ENCODE measurements at places on chromosomes 2 and 18.

DNA sequence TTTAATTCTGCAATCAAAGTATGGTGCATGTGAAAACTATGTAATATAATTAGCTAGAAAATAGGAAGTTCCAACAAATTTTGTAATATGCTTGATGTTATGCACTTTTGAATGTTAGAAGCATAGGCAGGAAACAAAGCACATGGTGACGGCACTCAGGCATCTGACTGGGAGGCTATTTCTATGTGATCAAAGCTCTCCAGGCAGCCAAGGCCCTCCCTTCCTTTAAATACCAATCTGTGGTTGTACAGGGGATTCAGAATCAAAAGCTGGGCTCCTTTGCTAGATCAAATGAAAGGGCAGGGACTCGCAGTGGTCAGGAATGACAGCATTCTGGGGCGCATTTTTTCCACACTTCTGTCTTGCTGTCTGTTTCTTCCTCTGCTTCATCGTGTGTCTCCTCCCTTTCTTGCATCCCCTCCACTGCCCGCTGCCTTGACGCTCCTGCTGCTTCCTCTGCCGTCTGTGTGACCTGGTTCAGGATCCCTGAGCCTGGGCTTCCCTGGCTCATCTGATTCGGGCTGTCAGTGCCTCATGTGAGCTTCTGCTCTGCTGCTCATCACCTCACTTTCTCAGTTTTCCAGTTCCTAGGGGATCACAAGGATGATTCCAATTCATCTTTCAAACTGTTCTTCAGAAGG lies 30.9 kb downstream of the TMEM182 start:
- DNase-seq: no peak

DNA sequence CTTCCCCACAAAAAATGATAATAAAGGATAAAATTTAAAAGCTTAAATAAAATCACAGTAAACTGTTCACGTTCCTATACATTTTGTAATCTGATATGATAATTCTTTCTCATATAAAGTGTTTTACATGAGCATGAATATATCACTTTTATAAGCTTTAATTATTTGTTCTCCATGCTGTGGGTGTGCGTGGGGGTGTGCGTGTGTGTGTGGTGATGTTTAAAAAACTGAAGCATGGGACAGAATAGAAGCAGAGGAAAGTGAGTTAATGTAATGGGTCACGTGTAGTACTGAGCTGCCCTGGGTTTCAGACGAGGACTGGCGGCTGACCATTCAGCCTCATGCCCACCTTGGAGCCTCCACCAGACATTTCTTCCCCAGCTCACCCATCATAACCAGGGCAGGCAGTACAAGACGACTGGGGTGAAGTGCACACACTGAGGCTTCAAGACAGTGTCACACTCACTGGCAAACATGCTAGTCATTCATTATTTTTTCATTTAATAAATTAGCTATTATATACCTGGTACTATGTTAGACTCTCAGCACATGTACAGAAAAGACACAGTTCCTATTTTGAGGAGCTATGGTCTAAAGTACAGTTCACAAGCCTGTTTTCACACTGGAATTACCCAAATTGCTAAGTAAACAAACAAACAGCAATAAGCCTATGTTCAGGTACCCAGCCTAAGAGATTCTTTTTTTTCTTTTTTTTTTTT lies 97.2 kb upstream of the LPIN2 start:
- no peak for DNase-seq

GRCh38 chr2:235390816-235391194 lies 103.0 kb upstream of the AGAP1 start:
- DNase-seq: no peak

GRCh38 chr2:140508756-140509155 lies 1622.1 kb downstream of the LRP1B start:
- DNase-seq: no peak

DNA sequence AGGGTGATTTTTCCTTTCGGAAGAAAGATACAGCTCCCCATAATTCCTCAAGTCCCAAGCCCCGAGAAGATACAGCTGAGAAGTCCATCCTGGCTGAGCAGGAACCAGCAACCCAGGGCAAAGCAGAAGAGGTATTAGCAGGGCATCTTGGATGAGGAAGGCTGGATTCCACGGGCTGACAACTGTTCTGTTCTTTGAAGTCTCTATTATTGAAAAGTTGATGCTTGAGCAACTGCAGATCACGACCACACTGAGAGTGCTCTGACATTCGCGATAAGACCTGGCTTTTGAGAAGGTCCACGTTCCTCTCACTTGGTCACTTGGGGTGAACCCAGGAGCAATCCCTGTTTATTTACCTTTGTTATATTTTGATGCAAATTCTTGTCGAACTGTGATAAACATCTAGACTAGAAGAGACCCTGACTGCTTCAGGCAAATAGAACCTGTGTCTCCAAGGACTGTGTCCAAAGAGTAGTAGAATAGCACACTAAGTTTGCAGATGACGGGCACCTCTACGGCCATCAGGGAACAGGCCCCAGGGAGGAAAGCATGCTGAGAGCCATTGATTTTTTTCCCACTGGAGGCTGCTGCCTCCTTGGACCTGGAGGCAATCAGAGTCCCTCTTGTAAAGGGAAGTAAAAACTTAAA lies 133.1 kb downstream of the ARL4C start:
- DNase-seq: no peak

- DNase-seq: no peak
These were observed 98.0 kb downstream of the KCTD18 start for GRCh38 chr2:200411831-200412230.

DNA sequence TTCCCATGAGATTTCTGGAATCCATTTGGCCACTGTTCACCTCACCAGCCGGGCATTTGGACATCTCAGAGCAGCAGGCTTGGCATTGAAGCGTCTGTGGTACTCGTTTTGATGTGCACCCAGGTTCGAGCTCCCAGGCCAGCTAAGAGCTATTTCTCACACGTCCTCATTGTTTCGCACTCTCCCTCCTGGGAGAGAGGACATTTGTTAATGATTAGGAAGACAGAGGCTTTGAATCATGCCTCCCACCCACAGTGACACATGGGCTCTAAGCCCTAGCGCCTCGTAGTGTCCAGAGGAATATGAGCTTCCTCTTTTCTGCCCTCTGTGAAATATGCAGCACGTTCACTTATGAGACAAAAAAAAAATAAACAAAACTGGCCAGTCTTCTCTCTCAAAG lies 361.8 kb downstream of the RND3 start:
- DNase-seq: no peak

DNA sequence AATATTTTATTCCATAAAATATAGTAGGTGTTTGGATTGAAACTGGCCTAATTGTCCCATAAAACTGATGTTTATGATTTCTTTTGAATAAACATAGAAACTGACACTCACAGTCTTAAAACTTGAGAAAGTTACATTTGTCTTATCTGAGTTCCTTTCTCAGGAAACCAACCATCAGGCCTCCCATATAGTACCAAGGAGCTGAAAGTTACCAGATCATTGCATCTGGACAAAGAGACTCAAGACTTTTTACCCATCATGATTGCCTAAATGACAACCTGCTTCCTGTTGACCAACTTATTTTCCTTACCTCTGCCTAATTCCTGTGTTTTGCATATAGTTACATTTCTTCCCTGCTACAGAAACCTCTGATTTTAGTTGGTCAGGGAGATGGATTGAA lies 137.0 kb upstream of the XPO1 start:
- DNase-seq: no peak

GRCh38 chr18:10265560-10266333 lies 188.7 kb upstream of the APCDD1 start:
- no peak for DNase-seq

- DNase-seq: no peak
These were observed 452.7 kb upstream of the NRXN1 start for GRCh38 chr2:51484605-51485004.

- DNase-seq: no peak
These were observed 174.7 kb downstream of the DNER start for GRCh38 chr2:229539628-229540027.

Measured in NCI-H774 (cell line).